Activated CD8-positive, alpha-beta memory T cell treated with anti-CD3 and anti-CD28 coated beads for 48 hours (primary cell): ENCODE measurements at places on chromosomes 5 and 9.

DNA sequence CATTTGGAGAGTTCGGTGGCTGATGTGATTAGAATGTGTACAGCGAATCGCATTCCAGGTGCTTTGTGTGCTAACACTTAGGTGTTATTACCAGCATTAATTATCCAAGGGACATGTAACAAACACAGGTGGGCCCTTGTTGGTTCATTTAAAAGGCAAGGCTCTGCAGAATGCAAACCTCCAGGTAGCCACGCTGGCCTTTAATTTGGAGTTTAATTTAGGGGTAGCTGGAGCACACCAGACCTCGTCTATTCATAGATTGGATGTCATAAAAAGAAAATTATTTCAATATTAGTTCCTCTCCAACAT is 191.1 kb downstream of the MAT2B start:
- no peak for DNase-seq

- no peak for DNase-seq
Measured at GRCh38 chr9:89743216-89743572, 138.4 kb downstream of the GADD45G start.

DNA sequence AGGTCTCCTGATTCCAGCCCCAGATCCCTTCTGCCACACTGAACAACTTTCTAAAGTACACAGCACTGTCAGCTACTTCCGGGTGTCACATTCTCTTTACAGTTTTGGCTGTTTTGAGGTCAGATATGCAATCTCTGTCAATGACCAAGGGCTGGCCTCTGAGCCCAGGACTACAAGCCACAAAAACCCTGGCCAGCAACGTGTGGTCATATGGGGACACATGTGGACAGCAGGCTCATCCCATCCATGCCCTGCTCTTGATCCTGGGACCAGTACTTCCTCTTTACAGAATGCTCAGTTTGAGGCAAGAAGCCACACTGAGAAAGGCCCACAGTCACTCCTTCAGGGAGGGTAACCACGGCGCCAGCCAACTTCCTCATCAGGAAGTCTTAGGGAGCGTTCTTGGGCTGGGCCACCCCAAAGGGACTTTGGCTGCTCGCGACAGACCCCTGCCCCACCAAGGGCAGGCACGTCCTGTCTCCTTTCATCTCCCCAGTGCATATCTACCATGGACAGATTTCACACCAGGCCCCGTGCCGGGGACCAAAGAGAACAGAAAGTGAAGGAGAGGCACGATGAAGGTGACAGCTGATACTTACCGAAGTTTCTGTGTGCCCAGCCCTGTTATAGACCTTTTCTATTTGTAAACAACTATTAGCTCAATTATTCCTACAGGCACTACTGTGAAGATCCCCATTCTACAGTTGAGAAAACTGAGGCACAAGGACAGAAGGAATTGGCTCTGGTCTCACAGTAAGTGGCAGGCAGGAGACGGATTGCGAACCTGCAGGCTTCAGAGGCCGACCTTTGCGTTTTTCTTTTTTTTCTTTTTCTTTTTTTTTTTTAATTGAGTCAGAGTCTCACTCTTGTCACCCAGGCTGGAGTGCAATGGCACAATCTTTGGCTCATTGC is 37.3 kb downstream of the STK10 start:
- DNase-seq, result no peak

- DNase-seq, result no peak
Measured at GRCh38 chr5:65263321-65263720, 218.4 kb downstream of the ADAMTS6 start.
